ENCODE measurements at places on chromosomes 2 and 18.

DNA sequence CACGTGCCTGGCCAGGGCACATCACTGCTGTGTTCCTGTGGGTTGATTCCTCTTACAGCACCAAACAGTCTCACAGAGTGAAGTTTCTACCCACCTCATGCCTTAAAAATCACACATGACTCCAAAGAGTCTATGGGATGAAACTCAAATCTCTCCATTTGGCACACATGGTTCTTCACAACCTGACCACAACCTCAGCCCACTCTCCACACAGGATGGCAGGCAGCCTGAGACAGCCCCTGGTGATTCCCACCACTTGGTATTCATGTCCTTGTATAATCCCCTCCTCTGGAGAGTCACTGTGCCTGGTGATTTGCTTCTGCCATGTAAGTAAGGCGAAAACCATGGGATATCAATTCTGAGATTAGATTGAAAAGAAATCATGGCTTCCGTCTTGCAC lies 46.2 kb downstream of the LBH start:
- no peak for DNase-seq

- no peak for DNase-seq
Measured at GRCh38 chr2:50833036-50833435, 198.9 kb downstream of the NRXN1 start.

- no peak for DNase-seq
Measured at GRCh38 chr18:23798824-23799223, 109.6 kb downstream of the LAMA3 start.

DNA sequence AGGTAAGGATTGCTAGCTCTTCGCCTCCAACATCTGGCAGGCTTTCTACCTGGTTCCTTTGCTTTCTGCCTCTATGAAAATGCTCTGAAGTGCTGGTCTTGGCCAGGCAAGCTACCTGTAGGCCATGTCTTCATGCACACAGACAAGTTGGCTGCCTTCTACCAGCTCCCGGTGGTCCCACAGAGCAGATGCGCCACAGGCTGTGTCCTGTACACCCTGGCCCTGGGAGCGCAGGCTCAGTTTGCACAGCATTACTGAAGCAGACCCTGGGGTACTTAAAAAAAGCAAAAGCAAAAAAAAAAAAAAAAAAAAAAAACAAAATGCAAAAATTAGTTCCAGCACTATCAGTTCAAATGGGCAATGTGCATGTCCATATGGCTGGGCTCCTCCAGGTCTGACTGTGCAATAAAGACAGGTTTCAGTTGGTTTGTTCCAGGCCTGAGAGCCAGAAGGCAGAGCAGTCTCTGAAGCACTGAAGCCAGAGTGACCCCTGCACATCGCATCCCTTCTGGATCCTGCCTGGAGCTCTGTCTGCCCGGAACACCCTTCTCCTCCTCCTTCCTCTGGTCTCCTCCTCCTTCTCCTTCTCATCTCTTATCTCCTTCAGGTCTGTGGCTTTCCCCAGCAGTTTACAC lies 288.0 kb upstream of the REV1 start:
- no peak for DNase-seq

- no peak for DNase-seq
Measured at GRCh38 chr2:144012304-144012703, 507.6 kb downstream of the ZEB2 start.

GRCh38 chr2:149152469-149152953 lies 114.0 kb downstream of the LYPD6B start:
- DNase-seq = no peak

DNA sequence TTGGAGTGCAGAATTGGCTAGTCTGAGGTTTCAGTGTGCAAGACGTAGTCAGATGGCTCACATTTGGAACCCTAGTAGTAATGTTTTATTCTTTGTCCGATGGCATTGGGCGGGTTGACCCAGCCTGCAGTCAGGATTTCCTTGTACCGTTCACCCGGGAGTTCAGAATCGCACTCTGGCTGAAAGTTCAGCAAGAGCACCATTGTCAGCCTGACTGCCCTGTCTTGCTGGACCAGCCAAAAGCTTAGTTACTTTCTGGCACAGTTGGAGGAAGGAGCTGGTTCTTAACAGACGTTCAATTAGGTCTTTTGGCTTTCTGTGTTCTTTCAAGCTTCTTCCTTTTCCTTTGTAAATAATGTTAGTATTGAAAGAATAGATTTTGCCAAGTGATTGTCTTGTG lies 18.6 kb downstream of the RMC1 start:
- no peak for DNase-seq

- DNase-seq = no peak
Measured at GRCh38 chr2:122100756-122101155, 345.3 kb downstream of the TSN start.

- DNase-seq = no peak
Measured at GRCh38 chr2:18584608-18584954, 4.8 kb downstream of the NT5C1B start.

GRCh38 chr18:77658751-77659448 lies 409.3 kb downstream of the GALR1 start:
- no peak for DNase-seq

GRCh38 chr2:15147591-15147990 lies 413.5 kb downstream of the NBAS start:
- DNase-seq = no peak

DNA sequence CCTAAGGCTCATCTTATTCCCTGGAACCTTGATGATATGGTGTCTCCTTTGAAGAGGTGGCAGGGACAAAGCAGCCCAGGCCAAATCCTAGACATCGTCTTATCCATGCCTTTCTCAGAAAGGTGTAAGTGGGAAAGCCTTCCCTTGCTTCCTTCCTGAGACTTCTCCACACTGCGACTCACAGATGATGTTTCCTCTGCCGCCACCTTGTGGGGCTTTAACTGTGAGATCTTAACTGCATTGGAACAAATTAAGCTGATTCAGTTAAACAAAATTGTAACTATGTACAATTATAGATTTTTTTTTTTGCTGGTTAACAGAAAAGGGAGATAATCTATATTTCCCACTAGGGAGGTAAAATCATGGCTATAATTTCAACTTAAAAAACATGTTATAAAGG lies 10.0 kb upstream of the GCA start:
- DNase-seq = no peak

DNA sequence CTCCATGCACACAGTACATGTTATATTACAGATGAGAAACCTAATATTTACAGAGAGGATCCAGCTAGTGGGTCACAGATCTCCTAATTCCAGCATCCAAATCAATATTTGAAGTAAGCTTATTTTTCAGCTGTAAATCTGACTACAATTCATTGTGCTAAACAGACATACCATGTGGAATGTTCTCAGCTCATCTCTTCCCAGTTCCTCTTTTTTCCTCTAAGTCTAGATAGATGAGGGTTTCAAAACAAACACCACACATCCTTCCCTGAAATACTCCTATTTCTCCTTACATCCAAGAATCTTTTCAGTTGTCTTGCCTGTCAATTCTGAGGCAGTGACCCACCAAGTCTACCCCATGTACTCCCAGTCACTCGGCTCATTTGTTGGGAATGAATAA lies 200.7 kb upstream of the PIK3C3 start:
- DNase-seq = no peak

DNA sequence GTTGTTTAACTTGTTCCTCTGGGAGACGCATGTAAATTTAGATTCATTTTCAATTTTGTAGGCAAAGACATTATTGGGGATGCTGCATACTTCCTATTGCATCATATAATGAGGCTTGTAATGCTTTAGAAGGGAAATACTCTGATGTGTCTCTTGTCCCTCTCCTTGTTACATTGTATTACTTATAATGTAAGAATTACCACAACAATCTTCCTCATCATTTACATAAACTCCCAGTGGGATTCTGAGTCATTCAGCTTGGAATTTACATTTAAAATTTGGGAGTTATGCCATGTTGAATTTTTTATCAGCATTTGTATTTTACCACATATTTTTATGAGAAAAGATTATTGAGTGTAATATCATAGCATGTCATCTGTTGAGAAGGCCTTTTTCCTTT lies 963.4 kb upstream of the NRXN1 start:
- DNase-seq = no peak

- DNase-seq = no peak
Measured at GRCh38 chr2:20590704-20591515, 60.0 kb downstream of the HS1BP3 start.

DNA sequence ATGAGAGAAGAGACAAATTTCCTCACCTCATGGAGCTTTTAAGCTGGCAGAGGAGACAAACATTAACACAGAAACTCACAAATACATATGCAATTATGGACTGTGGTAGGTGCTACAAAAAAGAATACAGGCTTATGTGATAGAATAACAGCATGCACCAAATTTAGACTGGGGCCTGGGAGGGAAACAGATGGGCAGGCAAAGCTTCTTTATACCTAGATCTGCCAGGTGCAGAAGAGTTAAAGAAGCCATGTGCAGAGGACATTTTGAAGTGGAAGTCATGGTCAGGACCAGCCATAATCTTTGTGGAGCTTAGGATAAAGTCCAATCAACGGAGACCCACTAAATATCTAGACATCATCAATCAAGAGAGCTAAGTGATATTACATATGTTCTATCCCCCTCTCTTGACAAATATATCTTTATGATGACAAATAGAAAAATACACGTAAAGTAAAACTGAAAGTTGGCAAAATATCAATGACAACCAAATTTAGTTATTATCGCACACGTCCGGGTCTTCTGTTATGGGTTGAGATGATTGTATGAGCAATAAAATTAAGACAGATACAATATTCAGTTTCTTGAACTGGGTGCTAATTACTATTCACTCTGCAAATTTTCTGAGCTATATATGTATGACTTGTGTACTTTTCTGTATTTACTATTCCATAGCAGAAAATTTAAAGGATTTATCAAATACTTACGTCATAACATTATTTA lies 44.1 kb downstream of the CD28 start:
- no peak for DNase-seq

- no peak for DNase-seq
Measured at GRCh38 chr2:201363857-201364560, 6.9 kb upstream of the FLACC1 start.

DNA sequence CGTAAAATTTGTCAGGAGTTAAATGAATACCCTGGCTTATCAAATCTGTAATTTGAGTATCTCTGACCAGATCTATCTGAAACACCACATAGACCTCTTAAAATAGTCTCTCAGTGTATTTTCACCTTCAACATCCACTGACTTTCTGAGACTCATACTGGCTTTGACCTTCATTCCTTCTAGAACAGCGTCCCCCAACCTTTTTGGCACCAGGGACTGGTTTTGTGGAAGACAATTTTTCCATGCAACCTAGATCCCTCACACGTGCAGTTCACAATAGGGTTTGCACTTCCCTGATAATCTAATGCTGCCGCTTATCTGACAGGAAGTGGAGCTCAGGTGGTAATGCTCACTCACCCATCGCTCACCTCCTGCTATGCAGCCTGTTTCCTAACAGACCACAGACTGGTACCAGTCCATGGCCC lies 3.2 kb downstream of the NBAS start:
- no peak for DNase-seq

DNA sequence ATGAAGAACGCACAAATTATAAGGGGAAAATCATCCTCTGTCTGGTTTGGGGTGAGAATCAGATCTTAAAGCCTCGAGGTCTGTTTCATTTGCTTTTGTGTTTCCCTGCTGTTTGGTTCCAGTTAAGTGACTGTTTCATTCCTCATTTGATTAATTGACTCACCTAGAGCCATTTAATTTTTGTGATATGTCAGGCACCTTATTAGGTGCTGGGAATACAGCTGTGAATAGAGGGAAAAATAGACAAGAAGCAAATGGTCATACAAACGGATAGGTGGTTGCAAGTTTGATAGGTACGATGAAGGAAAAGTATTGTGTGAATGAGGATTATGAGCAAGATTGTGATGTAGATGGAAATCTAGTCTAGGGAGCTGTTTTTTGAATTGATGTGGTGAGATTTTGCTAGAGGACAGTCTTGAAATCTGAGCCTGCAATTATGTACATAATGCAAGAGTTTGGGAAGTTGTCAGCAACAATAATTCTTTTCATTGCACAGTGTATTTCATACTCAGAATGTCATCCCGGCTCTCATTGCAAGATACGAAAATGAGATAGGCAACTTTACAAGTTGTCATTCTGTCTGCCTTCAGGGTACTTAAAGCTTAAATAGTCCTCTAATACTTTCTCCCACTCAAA lies 2.2 kb downstream of the ACSL3 start:
- DNase-seq = no peak

DNA sequence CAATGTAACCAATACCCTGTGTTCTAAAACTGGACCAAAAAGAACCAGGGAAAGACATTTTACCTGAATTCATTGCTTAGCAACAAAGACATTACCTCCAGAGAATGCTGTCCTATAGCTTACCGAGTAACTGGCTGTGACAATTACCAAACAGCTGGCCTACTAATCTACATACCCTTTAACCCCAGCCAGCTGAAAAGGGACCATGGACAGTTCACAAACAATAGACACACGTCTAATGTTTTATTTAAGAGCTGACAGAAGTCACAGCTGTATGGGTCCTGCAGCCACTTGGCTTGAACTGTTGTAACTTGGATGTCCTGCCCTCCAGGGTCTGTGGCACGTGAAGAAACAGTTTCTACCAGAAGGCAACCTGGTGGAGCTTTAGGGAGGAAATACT lies 130.1 kb upstream of the EFEMP1 start:
- no peak for DNase-seq

DNA sequence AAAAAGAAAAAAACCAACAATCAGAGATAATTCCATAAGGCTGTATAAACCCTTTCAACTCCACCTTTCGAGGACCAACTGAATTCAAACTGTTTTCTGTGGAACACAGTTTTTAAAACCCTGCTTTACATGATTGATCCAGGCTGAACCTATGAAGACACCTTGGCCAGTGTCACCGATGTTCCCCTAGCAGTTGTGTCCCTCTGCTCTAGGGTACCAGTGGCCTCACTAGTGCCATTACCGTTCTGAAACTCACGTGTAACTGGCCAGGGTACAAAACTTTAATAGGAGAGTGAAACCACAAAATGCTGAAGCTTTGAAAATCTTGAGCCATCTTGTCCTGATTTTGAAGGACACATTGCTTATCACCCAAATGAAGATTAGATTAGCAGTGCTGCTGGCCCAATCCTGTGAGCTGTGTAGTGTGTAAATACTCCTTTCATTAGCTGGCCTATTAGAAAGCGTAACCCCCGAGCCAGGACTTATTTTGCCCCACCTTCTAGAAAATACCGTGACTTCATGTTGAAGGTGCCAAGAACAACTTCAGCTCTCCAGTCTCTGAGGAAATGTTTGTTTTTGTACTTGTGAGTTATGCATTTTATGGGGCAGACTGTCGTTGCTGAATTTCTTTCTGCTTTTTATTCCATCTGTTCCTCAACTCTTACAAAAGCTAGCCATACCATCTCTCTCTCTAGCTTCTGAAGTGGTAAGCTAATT lies 147.8 kb upstream of the MAP3K20 start:
- no peak for DNase-seq

- DNase-seq = no peak
Measured at GRCh38 chr2:86253424-86253823, 54.2 kb downstream of the MRPL35 start.

- no peak for DNase-seq
Measured at GRCh38 chr18:79375441-79376154, 20.1 kb upstream of the NFATC1 start.

- DNase-seq = no peak
Measured at GRCh38 chr18:3236470-3236869, 11.1 kb upstream of the MYL12A start.

GRCh38 chr2:234587341-234588053 lies 90.6 kb upstream of the ARL4C start:
- DNase-seq = no peak
